ENCODE measurements at places on chromosomes 12 and 14.

DNA sequence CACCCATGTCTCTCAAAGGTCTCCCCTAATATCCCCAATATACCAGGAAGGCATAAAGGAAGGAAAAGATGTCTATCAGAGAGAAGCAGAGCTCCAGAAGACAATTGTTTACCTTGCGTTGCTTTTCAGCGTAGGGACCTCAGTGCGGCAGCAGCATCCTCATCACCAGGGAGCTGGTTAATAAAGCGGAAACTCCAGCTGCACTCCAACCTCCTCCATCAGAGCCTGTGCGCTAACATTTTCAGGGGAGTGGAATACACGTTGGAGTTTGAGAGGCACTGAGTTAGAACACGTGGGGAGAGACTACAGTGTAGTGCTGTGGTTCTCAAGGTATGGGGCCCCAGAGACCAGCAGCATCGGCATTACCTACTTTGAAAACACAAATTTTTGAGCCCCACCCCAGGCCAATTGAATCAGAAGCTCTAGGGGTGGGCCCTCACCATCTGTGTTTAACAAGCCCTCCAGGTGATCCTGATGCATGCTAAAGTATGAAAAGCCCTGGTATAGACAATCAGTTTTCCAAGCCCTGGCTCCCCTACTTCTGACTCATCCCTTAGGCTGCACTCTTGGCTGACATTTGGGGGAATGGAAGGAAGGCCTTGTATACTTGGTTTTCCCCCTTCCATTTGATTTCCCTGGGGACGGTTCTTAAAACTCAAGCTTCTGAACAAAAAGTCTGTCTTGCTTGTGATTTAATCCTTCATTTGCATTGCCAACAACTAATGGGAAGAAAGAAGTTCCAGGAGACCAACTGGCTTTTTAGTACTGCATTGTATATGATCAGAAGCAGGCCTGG lies 419.0 kb upstream of the CCDC196 start:
- DNase-seq: no peak

GRCh38 chr12:112664569-112664968 lies 127.0 kb upstream of the RPH3A start:
- DNase-seq: peak; percentile 13

- peak; percentile 40 for DNase-seq
These were observed 40.9 kb upstream of the SMUG1 start for GRCh38 chr12:54229624-54230212.

- no peak for DNase-seq
These were observed 765 bp downstream of the TMEM120B start for GRCh38 chr12:121713257-121713777.

DNA sequence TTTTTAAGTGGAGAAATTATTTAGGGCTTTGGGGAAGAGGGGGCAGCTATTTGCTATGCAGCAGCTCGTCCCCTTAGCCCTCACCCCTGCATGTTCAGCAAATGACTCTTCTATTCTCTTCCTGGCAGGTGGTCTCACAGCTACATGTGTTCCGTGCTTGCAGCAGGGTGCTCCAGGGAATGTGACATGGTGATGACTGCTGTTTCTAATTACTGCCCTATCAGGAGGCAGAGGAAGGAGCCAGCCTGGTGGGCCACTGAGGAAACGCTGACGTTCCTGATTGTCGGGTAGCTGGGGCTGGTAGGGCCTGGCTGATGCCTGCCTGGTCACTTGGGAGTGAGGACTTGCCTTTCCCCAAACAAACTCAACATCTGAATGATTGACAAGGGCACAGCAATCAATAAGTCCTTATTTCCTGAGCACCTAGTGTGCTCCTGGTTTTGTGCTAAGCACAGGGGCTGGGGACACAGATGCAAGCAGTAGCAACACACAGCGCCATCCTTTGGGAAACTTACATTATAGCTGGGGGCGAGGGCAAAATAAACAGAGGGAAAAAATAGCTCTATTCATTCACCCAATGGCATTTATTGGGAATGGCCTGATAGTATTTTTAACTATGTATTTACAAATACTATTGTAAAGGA lies 377.8 kb downstream of the FUT8 start:
- no peak for DNase-seq

GRCh38 chr12:52561880-52562449 lies 9.0 kb upstream of the KRT71 start:
- no peak for DNase-seq

- no peak for DNase-seq
These were observed 66.3 kb downstream of the ZNF664 start for GRCh38 chr12:124039276-124039675.

- peak; percentile 38 for DNase-seq
These were observed at the start of gene PLEKHA5 for GRCh38 chr12:19129486-19130223. Gene PLEKHA5 (plus strand): TSS chr12:19129733. CDS start chr12:19129800, 67 bp downstream.

DNA sequence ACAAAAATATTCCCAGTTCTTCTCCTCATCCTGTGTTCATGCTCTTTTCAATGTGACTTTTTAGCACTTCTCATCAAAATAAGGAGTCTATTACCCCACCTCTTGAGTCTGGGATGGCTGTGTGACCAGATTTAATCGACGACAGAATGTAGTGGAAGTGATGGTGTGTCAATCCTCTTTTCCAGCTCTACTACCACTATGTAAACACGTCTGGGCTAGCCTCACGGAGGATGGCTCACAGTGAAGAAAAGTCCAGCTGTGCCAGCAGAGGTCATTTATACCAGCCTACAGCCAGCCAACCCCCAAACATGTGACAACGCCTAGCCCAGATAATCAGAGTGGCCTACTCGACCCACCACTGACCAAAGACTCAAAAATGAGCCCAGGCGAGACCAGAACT lies 37.3 kb upstream of the FGF6 start:
- DNase-seq: no peak

GRCh38 chr12:18970603-18971002 lies 158.9 kb upstream of the PLEKHA5 start:
- DNase-seq: no peak

DNA sequence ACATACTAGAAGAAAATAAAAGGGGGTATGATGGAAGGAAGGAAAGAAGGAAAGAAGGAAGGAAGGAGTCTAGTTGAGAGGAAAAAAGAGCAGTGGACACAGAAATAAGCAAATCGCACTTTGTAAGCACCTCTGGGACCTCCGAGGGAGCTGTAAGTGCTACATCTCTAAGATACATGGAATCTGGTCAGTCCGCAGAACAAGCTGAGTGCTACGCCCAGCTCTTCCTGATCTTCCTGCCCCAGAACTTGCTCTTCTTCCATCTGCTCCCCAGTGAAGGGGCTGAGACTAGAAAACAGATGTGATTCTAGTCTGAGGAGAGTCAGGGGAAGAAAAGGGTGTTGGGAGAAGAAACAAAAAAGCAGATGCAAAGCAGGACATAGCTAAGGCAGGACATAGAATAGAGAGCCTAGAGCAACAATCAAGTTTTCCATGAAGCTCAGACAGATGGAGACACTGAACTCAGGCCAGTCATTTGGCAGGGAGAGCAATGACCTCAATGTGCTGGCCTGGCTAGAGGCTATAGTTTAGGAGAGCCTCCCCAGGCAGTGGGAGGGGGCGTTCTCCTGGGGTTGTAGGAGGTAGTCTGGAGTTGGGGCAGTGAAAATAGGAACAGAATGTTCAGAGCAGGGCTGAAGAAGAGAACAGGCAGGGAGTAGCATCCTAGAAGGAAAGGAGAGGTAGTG lies 1.7 kb upstream of the MFAP5 start:
- no peak for DNase-seq

Measured in NCI-H460 (cell line).